Stimulated activated CD8-positive, alpha-beta memory T cell treated with anti-CD3 and anti-CD28 coated beads, Interleukin-4, amount 100 ng/mL, for 48 hours (primary cell): ENCODE measurements at places on chromosomes 11 and 22.

DNA sequence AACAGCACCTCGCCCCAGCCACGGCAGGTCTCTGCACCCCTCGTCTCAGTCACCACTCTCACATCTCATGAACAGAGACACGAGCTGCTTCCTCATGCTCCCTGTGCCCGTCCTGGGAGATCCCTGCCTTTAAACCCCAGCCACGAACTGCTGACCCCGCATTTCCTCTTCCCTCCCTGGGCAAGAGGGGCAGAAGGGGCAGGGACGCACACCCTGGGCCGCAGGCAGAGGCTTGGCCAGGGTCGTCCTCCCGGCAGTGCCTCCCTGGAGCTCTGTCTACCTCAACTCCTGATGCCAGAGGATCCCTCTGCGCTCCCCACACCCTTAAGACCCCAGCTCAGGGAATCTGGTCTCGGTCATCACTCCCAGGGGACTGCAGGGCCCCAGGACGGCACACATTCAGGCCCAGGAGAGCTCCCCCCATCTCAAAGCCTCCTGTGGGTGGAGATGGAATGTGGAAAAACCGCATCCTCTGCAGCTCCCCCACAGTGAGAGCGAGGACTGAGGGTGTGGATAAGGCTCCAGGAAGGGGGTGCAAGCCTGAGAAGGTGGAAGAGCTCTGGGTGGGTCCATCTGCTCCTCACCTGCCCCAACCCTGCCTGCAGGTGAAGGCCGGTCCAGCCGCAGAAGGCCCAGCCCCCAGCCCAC, 1.2 kb downstream of the BID start:
- no peak for DNase-seq

DNA sequence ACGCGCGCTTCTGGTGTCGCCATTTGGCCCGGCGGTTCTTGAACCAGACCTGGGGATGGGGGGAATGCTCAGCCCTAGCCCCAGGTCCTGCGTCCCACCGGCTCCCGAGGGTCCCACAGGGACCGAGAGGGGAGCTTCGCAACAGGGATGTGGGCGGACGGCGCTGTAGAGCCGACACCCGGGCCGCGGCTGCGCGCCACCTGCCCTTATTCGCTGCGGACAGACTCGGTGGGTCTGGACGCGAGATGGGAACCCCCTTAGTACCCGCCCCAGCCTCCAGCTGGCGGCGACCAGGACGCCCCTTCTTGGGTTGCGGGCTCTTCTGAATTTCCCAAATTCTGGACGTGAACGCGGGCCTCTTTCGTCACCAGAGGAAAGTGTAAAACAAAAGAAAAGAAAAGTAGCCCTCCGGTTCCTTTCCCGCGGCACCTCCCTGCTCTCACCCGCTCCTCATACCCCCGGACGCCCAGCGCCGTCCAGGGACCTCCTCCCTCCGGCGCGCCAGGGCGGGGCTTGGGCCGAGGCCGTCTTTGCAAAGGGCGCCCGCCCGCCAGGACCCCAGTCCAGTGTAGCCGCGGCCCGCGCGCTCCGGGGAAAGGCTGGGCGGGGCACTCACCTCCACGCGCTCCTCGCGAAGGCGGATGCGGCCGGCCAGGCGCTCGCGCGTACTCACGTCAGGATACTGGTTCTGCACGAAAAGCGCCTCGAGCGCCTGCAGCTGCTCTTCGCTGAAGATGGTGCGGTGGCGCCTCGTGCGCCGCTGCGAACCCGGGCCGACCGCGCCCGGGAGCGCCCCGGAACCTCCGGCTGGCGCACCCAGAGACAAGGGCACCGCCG, 827 bp downstream of the GSC2 start:
- DNase-seq = peak; percentile 37

- DNase-seq = no peak
These were observed 463.3 kb downstream of the BUD13 start for GRCh38 chr11:116309446-116309845.

DNA sequence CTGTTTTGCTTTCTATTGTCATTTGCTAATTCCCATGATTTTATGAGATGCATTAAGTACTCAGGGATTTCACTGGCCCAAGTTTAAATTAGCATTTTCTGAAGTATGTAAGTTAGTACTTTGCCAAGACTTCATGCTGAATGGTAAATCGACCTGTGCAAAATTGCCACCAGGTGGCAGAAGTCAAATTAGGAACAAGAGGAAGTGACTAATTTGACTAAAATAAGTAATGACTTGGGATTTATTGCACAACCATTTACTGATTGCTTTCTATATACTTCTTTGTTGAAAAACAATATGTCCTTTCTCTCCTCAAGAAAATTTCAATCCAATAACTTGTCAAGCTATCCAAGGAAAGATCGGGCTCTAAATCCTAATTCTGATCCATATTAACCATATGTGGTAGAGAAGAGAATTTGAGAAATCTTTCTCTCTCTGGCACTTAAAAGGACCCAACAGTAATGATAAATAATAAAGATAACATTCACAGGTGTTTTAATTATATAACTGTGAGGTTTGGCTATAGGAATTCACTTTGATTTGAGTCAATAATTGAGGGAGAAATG, 253.7 kb upstream of the CHORDC1 start:
- DNase-seq = peak; percentile 36

- no peak for DNase-seq
These were observed 6.1 kb downstream of the CARNS1 start for GRCh38 chr11:67421430-67422031.

DNA sequence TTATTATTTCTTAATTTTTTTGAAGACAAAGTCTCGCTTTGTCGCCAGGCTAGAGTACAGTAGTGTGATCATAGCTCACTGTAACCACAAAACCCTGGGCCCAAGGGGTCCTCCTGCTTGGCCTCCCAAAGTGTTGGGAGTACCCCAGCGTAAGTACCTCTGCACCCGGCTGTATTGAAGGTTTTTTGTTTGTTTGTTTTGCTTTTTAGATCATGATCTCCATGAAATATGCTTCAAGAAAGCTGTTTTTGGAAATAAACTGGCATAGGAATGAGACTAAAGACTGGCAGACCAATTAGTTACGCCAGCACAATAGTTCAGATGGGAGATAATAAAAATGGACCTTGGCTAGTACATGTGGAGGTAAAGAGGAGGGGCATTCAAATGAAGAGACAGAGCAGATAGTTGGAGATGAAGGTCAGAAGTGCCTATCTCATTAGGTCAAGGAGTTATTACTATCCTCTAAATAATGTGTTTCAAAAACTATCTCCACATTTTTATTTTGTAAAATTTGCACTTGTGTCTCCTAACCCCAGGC, 4.1 kb upstream of the MRPL48 start:
- no peak for DNase-seq

DNA sequence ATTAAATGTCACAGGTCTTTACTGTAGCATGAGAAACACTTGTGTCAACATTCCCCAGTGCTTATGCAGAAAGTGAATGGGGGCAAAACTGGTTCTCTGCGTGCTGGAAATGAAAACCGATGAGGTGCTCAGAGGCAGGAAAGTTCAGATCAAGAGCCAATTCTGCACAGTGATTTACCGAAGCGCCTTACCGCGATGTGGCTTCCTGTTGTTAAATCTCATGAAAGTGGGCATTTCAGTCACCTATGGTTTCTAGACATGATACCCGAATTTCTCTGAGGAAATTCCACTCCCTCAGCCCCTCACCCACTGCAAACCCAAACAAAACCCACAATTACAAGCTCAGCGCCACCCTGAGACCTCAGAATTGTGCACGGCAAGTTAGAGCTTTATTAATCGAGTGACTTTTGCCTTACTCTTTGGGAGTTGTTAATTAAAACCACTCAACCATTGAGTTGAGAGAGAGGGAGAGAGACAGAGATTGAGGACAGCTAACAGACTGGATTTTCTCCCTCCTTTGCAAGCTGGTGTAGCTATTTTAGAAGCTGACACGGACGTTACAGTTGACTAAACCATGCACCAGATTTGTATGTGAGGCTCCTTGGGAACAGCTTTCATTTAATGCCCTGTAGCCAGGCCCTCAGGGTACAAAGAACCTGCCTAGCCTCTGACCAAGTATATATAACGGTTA, 196.4 kb downstream of the DBX1 start:
- DNase-seq = peak; percentile 27

DNA sequence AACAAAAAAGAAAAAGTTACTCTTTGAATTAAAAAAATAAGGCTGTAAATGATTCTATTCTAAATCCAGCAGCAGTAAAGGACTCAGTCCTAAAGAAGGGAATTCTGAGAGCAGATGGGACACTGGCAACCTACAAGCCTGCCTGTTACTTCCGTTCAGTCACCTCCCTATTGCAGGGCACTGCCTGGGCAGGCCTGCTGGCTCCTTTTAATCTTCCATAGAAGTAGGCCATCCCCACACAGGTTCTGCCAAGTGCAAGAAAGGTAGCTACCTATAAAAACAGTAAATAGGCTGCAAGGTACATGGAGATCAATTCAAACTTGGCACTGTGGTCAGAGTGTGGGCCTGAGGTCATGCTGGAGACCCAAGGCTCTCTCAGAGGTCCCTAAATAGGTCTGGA, 136.4 kb downstream of the TRIM44 start:
- DNase-seq = no peak

- no peak for DNase-seq
These were observed 17.8 kb downstream of the CYB5R2 start for GRCh38 chr11:7655253-7656217.

DNA sequence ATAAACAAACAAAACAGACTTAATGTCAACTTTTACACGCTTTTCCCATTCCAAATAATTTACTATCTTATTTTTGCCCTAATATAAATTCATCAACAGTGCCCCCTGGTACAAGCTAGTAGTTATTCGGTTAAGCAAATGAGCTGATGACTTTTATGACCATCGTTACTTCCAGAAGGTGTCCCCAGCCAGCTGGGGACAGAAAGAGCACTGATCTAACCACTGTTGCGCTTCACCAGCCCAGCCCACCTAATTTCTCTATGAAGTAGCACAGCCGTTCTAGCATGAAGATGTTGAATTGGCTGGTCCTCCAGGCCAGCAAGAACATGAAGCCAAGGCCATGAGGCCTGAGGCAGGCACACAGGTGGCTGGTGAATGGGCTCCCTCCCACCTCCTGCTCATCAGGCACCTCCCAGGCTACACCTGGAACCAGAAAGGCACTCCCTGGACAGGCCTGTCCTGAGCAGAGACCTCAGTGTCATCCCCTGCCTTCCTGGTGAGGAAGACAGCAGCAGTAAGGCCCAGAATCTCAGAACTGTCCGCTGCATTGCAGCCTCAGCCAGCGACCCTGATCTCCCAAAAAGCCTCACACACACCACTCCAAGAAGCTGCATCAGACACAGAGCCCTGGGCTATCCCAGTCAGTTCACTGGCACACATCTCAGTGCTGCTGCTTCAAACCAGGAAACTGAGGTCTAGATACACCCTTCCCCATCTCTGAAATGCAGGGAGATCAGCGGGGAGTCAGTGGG, 12.9 kb downstream of the GNB1L start:
- DNase-seq = no peak

- DNase-seq = no peak
These were observed 1.1 kb upstream of the LRRC75B start for GRCh38 chr22:24593836-24594568.

DNA sequence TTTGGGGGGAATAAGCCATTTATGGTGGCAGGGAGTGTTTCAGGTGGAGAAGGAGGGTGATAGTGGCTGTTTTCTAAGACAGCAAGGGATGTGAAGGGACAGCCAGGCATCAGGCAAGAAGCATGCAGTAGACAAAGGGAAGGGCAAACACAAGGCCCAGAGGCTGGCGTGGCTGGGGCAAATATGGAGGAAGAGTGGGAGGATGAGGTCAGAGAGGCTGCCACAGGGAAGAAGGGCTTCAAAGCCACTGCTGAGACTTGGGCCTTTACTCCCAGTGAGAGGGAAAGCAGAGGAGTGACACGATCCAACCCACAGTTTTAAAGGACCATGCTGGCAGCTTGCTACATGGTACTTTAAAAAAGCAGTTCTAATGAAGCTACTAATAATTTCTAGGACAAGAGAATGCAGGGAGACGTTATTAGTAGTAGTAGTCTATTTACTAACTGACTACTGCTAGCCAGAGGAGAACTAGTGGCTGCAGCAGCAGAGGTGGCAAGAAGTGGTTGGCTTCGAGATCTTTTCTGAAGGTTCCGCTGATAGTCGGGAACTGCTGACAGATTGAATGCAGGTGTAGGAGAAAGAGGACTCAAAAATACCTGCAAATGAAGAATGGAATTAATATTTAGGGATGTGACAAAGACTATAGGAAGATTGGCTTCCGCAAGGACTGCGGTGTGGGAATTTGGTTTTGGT, 13.7 kb downstream of the KMT5B start:
- DNase-seq = no peak

DNA sequence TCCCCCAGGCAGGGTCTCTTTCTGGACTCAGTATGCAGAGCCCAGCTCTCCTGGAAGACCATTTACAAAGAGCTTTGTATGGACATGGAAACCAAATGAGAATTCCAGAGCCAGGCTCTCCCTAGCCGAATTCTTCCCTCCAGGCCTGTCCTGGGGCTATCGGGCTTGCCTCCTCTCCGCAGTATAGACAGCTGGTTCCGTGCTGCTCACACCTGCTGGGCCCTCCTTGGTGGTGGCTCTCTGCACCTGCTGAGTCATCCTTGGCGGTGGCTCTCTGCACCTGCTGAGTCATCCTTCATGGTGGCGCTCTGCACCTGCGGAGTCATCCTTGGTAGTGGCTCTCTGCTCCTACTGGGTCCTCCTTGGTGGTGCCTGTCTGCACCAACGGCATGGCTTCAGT, 743.5 kb downstream of the BRD1 start:
- no peak for DNase-seq

DNA sequence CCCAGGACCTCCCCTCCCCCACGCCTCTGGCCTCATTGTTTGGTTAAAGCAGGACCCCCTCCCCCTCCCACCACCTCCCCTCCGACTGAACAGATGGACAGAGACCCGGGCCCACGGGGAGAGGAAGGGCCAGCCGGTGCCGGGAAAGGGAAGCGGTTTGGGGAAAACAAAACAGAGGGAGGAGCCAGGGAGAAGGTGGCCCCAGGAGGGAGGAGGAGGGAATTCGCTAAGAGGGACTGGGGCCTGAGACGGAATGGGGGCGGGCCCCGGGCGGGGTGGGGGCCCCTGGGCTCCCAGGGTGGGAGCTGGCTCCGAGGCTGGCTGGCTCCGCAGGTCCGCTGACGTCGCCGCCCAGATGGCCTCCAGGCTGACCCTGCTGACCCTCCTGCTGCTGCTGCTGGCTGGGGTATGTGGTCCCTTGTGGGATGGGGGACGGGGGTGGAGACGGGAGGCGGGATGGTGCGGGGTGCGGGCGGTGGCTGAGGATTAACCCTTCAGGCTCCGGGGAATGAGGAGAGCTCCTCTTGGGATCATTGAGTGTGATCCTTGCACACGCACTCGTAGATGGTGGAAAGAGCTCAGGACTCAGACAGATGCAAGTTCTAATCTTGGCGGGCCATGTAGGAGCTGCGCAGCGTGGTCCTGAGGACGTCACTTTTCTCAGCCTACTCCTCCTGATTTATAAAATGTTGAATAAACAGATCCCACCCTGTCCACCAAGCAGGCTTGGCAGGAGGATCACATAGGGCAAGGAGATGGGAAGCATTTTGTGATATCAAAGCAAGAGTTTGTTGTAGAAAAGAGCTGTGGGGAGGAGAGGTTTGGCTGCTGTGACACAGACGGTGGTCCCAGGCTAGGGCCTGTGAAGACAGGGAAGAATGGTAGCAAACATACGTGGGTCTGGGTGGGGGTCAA, 688 bp downstream of the SERPING1 start:
- DNase-seq = no peak

- DNase-seq = peak; percentile 7
These were observed 815.7 kb downstream of the BRD1 start for GRCh38 chr22:49011769-49012648.
